Dorsolateral prefrontal cortex (tissue), 122 donors: ENCODE measurements at places on chromosomes 7 and 10.
A peak's percentile ranks its signal among the peaks of the same experiment; 100 is the strongest.

DNA sequence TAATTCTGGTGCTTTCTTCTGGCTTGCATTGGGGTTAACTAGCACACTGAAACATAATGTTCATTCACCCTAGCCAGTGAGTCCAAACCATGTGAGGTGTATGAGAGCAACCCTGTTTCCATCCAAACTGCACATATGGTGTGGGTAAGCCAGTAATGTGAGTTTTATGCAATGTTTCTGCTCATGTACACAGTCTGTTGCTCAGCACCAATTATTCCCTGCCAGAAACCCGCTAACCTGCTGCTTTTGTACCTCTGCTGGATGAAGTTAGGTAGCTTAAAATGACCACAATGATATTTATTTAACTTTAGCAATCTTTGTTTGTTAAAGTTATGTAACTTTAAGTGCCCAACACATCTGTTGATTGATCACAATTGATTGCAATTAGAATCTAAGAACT lies 93.7 kb upstream of the RPA3 start:
- DNase-seq: no peak

GRCh38 chr10:62769574-62770242 lies 34.8 kb upstream of the ADO start:
- no peak for DNase-seq

DNA sequence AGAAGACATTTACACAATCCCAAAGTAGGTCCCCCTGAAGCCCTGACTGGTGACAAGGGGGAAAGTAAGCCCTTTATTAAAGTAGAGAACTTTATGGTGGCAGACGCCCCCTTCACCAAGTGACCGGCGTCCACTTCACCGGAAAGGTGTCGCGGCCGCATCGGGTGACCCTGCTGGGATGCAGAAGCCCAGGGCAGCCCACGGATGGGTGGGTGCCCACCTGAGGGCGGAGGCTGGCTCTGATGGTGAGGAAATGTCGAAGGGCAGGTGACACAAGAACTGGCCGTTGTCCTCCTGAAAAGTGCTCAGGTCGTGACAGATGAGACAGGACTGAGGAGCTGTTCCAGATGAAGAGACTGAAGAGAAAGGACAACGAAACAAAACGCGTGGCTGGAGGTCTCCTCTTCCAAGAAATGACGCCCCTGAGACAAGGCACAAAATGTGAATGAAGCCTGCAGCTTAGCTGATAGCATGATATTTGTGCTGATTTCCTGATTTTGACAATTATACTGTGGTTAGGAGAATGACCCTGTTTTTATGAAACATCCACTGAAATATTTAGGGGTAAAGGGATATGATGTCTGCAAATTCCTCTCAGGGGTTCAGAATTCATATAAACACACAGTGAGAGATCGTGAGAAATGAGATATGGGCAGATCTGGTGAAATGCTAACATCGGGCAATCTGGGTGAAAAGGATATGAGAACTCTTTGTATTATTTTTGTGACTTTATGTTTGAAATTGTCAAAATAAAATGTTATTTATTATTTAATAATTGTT lies 123.9 kb downstream of the PRKAG2 start:
- DNase-seq: no peak

- DNase-seq: no peak
Measured at GRCh38 chr10:96578022-96578421, 8.8 kb downstream of the TM9SF3 start.

DNA sequence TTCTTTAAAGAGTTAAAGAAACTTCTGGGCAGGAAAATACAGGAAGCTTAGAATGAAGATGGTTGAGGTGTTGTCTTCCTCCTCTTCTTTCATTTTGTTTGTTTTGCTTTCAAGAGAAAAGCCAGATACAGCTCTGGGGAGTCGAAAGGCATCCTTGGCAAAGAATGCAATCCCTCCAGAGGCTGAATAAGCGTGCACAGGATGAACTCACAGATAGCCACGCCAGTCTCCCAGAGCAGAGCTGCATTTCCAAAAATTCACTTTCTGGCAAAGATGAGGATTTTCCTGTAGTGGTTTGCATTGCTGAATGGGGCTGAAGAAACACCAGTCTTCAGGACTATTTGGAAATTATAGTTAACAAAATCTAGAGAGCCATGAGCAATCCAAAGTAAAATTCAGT lies 336.4 kb downstream of the NRG3 start:
- DNase-seq: no peak

- peak; percentile 26 for DNase-seq
Measured at GRCh38 chr7:98210513-98211220, 572 bp upstream of the BHLHA15 start.

- DNase-seq: no peak
Measured at GRCh38 chr10:72322280-72323058, 32.2 kb downstream of the DNAJB12 start.

GRCh38 chr10:121734589-121735045 lies 136.4 kb upstream of the FGFR2 start:
- DNase-seq: no peak

DNA sequence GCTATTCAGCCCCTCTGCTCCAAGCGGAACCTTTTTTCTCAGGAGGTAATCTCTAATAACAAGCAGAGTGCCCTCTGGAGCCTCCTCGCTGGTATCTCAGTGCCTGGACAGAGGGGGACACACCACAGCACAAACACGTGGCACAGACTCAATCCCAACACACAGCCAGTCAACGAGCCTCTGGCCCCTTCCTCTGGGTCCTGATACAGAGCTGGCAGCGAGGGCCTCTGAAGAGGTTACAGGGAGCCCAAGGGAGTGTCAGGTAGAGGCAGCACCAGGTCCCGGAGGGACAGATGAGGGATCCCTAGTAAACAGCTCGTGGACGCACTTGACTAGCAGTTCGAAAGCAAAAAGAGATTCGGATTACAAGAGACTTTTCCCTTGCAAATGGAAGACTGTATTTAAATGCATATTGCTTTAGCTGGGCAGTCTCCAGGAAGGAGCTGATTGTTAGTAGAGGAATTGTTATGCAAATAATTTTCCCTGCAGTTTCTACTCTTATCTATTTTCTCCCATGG lies 14.1 kb downstream of the CXCL12 start:
- no peak for DNase-seq

GRCh38 chr10:131201741-131202515 lies 109.6 kb downstream of the TCERG1L start:
- DNase-seq: no peak

GRCh38 chr10:103716206-103717160 lies 138.9 kb downstream of the SH3PXD2A start:
- DNase-seq: no peak

DNA sequence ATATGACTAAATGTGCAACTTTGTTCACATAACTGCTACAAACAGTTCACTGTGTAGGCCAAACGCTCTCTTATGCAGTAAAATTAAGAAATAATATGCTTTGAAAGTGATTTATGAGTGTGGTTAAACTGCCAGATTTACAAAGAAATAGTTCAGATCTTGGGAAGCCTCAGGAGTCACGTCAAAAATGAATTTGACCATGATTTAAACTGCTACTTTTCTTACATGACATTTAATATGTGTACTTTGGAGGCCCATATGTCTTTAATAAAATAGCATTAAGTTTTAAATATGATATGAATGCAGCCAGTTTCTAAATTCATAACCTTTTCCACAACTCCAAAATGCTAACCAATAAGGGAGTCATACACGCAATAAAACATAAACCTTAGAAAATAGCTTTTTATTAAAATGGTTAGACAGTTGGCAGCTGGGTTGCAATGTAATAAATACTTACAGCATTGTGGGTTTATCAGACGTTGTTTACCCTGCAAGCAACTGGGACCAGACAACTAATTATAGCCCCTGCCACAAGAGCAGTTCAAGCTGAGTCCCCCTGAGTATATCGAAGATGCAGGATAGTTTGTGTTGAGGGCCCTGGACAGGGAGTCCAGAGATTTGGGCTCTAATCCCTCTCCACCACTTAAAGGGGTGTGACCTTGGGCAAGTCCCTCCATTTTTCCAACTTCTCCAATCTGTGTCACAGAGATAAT lies 640.4 kb downstream of the LRMDA start:
- DNase-seq: no peak

DNA sequence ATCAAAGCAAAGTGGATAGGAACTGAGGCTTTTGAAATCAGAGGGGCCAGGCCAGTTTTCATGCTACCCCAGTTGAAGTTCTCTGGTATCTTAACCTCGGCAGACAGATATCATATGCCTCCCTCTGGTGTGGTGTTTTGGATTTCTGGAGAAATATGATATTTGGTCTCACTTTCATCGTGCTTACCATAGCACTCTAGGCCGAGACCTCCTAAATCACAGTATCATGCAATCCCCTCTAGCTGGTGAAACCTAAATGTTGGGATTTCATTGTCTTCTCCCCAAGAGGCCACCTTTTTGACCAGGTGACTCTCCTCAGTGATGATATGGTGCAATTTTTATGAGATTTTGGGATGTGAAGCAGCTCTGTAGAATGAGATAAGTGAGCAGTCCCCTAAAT lies 183.5 kb downstream of the CREB5 start:
- DNase-seq: no peak

DNA sequence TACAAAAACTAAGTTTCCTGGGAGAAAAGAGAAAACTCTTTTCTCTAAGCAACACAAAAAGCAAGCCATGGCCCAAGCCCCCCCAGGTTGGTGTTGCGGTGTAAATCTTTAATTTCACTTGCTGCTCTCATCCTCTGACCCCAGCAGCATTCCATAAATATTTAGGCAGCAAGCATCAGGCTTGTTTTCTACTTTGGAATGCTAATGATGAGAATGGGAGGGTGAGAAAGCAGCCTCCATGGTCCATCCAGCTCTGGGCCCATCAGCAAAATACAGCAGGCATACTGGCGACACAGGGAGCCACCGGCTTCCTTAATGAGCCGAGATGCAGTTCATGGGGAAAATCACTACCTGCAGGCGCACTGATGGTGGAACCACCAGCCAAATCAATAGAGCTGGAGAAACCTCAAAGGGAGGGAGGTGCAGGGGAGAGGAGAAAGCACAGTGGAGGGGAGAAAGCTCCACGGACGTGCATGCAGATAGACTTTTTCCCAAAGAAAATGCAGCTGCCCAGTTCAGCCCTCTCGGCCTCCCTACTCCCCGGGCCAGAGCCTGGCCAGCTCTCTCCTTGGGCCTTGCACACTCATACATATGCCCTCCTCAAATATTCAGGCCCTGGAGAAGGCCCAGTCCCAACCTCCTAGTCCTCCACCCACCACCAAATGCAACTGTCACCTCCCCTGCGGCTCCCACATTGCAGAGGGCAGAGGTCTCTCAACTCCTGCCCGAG lies 131.9 kb downstream of the GRID1 start:
- DNase-seq: no peak

GRCh38 chr7:125526092-125526491 lies 596.5 kb upstream of the POT1 start:
- DNase-seq: no peak

GRCh38 chr7:32583791-32584190 lies 88.5 kb downstream of the AVL9 start:
- DNase-seq: no peak

GRCh38 chr7:102874966-102875365 lies 37.8 kb upstream of the LRRC17 start:
- DNase-seq: no peak

- DNase-seq: no peak
Measured at GRCh38 chr7:7098280-7098818, 84.0 kb upstream of the C1GALT1 start.

GRCh38 chr7:75915416-75916156 lies 631 bp downstream of the POR start:
- no peak for DNase-seq

GRCh38 chr10:133334503-133335245 lies 2.0 kb downstream of the CALY start:
- no peak for DNase-seq

DNA sequence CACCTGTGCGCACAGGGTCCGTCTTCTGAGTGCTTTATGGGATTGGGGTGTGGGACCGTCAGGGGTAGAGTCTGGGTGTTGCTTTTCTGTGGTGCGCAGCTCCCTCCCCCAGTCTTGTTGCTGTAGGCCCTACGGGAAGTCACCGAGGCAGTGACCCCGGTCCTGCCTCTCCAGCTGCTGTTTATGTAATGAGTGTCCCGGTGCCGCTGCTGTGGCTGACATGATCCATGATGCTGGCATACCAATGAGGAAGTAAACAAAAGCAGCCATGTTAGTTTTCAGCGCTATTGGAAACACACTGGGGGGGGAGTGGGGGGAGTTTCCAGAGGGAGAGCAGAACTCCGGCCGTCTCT lies 1.1 kb downstream of the TRIM8 start:
- peak; percentile 79 for DNase-seq

DNA sequence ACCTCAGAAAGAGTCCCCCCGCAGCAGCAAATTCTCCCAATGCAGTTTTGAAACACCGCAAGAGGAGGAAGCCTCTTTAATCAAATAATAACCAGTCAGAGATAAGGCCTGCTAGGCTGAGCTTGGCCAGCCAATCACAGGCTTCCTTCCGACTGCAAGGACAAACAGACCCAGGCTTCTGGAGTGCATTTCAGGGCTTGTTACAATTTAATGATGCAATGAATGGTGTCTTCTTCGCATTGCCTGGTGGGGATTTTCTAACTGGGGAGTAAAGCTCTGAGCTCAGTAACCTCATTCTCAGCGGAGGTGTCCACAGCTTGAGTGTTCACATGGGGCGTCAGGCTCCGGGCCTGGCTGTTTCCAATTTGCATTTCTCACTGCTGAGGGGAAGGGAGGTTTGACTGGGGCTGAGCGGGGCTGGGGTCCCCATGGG lies 31.8 kb upstream of the GPAM start:
- no peak for DNase-seq

DNA sequence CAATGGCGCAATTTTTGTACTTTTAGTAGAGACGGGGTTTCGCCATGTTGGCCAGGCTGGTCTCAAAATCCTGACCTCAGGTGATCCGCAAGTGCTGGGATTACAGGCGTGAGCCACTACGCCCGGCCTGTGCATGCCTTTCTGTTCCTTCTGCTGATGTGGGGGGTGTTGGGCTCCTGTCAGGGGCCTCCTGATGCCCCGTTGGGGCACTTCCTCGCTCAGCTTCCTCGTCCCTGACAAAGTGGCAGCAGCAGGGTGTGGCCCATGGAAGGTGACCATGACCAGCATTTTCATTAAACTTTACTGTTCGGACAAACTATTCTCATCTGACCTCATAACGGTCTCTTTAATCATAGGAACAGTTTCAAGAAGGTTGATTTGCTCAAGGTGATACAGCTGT lies 69.4 kb downstream of the TBXAS1 start:
- DNase-seq: no peak

- DNase-seq: peak; percentile 71
Measured at GRCh38 chr10:110209926-110210673, 2.7 kb downstream of the MXI1 start.

DNA sequence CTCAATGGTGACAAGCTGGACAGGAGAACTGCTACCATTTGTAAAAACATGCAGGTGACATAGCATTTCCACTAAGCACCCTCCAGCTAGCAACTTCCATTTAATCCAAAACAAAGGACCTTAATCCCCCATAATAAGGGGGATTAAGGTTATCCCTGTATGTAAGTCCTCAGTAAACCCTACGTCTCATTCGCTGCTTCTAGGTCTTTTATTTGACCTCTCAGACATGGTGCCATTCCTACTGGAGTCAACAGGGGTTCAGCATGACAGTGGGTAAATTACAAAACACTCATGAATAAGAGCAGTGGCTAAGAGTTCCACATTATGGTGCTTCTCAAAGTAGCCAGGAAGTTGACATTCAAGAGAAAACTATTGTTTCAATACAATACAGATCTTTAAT lies 121.8 kb upstream of the CAV2 start:
- no peak for DNase-seq

GRCh38 chr7:118559207-118559606 lies 334.7 kb downstream of the ANKRD7 start:
- no peak for DNase-seq
